ENCODE measurements at places on chromosomes 16 and 17. TPM values are rescaled to one million over a fixed set of nuclear protein-coding genes. Genes with fewer than 3 reads are reported as not detected.
A peak's percentile ranks its signal among the peaks of the same experiment; 100 is the strongest.

DNA sequence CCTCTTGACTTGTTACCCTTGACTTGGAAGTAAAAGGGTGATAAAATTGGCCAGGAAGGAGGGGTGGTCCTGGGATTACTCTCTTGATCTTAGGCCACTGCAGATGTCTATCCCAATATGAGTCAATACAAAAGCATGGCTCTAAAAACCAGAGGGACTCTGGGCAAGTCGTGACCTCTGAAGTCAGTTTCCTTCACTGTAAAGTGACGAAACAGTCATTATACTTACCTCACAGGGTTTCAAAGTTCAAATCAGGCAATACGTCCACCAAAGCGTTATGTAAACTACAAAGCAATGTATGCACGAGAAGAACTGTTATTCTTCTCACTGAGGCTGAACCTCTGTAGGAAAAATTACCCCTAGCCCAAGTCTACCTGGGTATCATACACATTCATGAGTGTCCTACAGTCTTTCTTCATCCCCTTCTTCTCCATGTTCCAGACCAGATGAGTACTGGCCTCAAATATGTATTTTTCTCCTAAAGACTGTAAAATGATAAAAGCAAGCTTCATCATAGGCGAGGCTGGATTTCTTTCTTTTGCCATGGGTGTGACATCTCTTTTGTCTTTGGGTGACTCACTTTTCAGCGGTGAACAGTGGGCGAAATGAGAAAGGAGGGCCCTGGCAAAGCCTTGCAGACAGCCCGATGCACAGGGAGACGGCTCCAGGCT is 34.5 kb upstream of the CLEC18B start:
- DNase-seq, result no peak

DNA sequence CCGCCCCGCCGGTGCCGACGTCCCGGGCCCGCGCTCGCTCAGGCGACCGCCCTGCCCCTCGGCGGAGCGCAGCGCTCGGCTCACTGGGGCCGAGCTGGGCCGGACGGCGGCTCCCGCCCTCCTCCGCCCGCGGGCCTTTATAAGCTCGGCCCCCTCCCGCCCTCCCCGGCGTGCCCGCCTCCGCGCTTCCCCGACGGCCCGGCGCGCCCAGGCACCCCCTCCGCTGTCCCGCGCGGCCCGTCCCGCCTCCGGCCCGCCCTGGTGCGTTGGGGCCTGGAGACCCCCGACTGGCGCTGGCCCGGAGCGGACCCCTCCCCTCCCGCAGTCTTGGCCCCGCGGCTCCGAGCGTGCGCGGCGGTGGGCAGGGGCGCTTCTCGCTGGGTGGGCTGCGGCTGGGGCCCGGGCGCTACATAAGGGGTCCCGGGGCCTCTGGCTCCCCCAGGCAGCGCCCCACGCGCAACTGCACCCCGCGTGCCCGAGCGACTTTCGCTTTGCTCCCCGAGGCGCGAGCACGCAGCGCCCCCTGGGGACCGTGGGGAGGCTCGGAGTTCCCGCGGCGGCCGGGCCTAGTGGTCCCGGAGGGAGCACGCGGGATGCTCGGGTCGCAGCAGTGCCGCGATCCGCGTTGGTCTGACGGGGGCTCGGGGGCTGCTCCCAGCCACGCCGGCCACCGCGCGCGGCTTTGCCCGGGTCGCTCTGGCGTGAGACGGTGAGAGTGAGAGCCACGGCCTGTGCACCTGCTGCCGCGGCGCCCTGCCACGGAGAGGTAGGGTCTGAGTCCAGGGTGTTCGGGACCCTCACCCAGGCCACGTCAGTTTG is at the start of gene PIEZO1:
PIEZO1 (minus strand) TSS at position 115 of the 819 bp plus-strand sequence. CDS start 256 bp downstream, outside the sequence.
- DNase-seq, result no peak

GRCh38 chr17:34368946-34369500 is 6.0 kb upstream of the CCL1 start:
- DNase-seq, result no peak

GRCh38 chr16:69131167-69131838 is 1.1 kb downstream of the CHTF8 start:
- DNase-seq, result no peak

GRCh38 chr17:40577611-40578065 is 12.4 kb upstream of the CCR7 start:
- DNase-seq, result no peak

- DNase-seq, result no peak
Observed at GRCh38 chr16:85637061-85637807, 24.1 kb downstream of the GSE1 start.

- no peak for DNase-seq
Observed at GRCh38 chr17:61678339-61678738, 87.3 kb upstream of the NACA2 start.

- DNase-seq, result no peak
Observed at GRCh38 chr16:64914-65255, 7.5 kb downstream of the RHBDF1 start.

DNA sequence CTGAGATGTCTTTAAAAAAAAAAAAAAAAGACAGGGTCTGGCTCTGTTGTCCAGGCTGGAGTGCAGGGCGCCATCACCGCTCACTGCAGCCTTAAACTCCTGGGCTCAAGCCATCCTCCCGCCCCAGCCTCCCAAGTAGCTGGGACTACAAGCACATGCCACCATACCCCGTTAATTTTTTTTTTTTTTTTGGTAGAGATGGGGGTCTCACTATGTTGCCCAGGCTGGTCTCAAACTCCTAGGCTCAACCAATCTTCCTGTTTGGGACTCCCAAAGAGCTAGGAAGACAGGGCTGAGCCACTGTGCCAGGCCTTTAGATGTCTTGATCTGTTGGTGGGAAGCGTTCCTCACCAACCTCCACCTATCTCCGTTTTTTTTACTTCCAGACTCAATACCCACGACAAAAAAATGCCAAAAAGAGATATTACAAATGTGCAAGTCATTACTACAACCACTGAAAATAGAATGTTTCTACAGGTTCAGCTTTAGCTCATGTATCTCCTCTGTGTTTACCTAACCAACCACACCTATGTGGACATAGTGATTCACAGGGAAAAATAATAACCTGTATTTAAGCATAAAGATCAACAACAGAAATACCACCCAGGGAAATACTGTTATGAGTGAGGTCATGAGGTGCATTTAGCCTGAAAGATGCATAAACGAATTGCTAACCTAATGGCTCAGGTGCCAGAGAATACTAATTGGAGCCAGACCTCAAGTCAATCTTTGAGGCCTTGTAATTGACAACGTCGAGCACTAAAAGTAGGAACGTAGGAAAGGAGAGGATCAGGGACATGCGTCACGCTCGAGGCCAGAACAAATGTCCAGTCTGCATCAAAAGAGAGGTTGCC is 22.6 kb downstream of the NACA2 start:
- DNase-seq, result no peak

- peak; percentile 35 for DNase-seq
Observed at GRCh38 chr17:56902348-56902747, 11.5 kb downstream of the TRIM25 start.

CCDC102A gene
- 5.8 TPM for total RNA-seq

PITPNC1 gene
- total RNA-seq, result 6.3 TPM

SLC35G6 gene
- total RNA-seq, result not detected

All from H4 (cell line).